ENCODE measurements at places on chromosomes 6 and 20.

DNA sequence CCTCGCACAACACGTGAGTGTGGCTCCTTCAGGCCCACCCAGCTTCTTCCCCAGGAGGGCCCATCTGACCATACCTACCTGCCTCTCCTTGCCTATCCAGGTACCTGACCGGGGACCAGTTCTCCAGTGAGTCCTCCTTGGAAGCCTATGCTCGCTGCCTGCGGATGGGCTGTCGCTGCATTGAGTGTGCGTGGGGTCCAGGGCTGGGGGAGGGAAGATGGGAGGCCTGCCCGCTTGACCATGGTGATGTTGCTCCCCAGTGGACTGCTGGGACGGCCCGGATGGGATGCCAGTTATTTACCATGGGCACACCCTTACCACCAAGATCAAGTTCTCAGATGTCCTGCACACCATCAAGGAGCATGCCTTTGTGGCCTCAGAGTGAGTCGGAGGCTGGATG, 26.5 kb downstream of the PLCG1 start:
- no peak for DNase-seq

DNA sequence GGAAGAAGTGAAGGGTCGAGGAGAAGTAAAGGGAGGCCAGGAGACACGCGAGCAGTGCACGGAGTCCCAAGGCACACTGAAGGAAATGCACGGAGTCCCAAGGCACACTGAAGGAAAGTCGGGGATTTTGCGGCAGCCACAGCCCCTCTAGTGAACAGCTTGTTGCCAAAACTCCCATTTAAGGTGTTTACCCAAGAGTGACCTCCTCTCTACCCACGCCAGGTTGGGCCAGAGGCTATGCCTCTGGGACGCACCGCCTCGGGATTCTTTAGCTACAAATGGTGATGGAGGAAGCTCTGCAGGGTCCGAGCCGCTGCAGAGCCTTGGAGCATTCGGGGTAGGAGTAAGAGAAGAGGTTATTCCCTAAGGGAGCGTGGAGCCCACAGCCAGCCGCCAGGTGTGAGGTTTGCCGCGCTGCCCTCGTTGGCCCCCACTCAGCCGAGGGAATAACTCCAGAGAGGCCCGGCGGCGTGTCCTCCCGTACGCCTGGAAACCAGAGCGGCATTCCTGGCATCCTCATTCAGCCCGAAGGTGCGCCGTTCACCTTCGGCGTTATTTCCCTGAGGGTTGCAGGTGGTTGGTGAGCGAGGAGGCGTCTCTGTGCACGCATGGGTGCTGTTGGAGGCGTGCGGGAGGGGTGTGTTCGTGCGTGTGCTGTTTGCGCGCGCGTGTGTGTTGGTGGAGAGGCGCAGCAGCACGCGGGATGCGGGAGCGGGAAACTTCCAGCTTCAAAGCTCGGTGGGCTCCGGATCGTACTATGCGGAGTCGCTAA, 3.4 kb upstream of the MAFB start:
- DNase-seq = no peak

- no peak for DNase-seq
These were observed 18.4 kb downstream of the UBE3D start for GRCh38 chr6:83047065-83047754.

DNA sequence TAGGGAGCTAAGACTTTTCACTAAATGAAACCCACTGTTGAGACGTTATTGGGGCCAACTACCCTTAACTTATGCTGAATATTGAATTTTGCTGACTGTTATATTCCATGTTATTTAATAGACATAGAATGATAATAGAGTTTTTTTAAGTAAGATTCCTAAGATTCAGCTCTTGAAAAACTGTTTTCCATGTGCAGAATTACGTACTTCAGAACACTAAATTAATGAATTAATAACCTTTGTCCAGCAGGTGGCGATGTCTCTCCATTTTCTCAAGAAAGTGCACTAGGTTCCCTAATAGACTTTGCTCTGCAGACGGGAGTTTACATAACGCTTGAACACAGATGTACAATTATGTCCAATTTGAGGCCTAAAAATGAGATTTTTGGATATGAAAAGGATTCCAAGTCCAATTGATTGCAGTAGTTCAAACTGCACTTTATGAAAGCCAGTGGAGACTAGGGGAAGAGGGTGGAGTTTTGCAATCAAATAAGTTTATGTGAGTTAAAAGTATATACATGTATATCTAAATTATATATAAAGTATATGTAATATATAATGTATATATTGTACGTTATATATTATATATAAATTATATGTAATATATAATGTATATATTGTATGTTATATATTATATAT, 282.1 kb downstream of the UST start:
- peak; percentile 76 for DNase-seq

- DNase-seq = no peak
These were observed 80.7 kb downstream of the HIVEP1 start for GRCh38 chr6:12092762-12093161.

DNA sequence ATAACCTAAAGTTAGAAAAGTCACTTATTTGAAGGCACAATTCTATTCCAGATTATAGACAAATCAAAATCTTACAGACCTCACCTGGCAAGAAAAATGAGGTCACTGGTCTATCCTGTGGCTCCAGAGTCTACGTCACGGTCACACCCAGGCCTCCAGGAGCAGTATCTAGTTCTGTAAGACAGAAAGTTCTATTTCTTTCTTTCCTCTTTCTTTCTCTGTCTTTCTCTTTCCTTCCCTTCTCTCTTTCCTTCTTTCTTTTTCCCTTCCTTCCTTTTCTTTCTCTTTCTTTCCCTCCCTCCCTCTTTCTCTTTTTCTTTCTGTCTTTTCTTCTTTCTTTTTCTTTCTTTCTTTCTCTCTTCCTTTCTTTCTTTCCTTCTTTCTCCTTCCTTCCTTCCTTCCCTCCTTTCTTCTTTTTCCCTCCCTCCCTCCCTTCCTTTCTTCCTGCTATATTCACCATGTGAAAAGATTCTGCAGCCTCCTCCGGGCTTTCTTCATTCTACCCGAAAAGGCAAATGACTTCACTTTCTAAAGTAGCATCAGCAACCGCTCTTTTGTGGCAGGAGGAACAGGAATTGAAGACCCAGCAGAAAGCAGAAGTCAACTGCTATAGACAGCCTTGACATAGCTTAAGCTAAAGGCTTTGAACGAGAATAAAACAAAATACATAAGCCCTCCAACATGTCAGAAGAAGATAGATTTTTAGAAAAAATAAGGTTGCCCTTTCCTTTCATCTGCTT, 83.9 kb upstream of the SIRPG start:
- no peak for DNase-seq

- no peak for DNase-seq
These were observed 37.2 kb downstream of the GTF2H5 start for GRCh38 chr6:158205169-158205944.

- DNase-seq = no peak
These were observed 47.1 kb upstream of the FAM184A start for GRCh38 chr6:119125576-119125975.

- DNase-seq = no peak
These were observed 28.1 kb upstream of the GJA10 start for GRCh38 chr6:89866024-89866678.

DNA sequence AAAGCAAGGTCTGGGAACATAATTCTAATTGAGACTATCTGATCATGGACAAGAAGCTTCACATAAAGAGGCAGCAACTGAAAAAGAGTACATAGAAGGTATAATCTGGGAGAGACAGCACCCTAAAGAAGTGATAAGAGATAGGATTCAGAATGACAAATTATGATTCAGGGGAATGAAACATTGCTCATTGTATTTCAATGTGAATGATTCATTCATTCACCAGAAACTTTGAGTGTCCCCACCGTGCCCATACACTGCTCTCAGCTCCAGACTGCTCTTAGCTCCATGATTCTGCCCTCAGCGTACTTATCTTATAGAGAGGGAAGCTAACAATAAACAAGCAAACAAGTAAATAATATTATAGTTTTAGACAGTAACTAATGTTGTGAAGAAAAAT, 329.3 kb upstream of the IRAK1BP1 start:
- DNase-seq = no peak

DNA sequence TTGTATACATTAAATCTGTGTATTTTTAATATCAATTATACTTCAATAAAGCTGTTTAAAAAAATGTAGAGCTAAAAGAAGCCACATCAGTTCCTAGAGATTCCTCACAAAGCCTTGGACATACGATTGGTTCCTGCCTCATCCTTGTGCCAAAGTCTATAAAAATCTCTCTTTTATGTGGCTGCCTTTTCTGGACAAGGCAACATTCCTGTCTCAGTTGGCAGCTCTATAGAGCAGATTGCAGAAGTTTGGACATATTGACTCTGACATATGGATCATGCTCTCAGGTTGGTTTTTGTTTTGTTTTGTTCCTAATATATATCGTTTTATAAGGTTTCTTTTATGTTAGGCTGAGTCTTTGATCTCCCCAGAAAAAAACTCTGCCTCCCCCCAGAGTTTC, 148.9 kb downstream of the MAFB start:
- no peak for DNase-seq

DNA sequence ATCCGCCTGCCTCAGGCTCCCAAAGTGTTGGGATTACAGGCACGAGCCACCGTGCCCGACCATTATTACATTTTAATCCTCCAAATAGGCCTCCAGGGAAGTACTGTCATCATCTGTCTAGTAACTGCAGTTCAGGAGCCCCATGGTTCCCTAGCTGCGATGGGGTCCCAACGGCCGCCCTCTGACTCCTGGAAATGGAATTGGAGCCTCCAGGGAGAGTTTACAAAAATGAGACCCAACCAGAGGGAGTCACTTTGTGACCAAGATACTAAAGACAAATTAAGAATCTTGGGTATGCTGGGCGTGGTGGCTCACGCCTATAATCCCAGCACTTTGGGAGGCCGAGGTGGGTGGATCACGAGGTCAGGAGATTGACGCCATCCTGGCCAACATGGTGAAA, 36.7 kb downstream of the TFAP2C start:
- no peak for DNase-seq

GRCh38 chr6:117298941-117299340, 33.6 kb downstream of the VGLL2 start:
- DNase-seq = no peak

- DNase-seq = no peak
These were observed 90.6 kb downstream of the PAX1 start for GRCh38 chr20:21796059-21796458.

DNA sequence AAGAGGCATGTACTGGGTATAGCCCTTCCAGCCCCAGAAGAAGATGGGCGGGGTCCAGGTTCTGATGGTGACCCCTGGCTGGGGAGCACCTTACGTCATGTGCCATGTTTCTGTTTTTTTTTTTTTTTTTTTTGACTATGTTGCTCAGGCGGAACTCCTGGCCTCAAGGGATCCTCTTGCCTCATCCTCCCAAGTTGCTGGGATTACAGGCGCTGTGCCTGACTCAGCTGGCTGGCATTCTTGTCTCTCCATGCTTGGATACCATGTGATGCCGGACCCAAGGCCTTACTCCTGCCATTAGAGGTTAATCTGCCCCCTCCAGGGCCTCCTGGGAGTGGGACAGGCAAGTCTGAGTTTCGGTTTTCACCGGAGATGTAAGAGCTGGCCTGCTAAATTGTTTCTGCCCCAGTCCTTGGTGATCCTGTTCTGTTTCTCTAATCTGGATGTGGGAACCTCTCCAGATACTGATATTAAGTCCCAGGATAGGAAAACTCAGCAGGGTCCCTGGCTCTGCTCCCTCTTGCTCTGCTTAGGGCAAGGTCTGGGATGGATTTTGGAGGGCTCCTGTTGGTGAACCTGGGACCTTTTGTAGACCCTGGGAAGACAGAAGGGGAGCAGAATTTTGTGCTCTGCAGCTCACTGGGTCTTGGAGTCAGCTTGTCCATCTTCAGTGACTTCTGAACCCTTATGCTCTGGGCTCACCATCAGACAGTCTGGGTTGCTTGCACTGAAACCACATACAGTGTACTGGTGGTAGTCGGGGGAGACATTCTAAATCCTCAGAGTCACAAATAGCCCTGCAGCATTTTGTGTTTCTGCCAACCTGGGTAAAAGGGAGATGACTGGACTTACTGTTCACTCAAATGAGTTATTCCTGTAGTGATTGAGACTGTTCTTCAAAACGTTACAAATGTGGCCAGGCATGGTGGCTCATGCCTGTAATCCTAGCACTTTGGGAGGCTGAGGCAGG, 45.1 kb downstream of the PTK7 start:
- no peak for DNase-seq

DNA sequence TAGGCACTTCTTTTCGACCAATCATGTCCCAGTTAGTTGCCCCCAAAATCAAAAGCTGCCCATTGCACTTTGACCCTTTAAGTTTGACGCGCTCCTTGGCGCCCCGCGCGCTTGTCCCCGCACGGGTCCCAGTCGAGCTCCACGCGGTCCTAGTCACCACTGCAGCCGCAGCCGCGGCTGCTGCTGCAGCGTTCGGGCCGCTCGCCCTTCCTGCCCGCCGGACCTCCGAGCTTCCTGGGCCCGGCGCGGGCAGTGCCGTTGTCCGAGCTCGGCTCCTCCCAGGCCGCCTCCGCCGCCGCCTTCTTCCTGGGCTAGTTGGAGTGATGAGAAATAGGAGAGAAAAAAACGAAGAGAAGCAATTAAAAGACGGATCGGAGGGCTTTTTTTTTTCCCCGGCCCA, 185.7 kb upstream of the COL21A1 start:
- no peak for DNase-seq

- DNase-seq = no peak
These were observed 298.1 kb upstream of the FOXQ1 start for GRCh38 chr6:1013656-1014430.

DNA sequence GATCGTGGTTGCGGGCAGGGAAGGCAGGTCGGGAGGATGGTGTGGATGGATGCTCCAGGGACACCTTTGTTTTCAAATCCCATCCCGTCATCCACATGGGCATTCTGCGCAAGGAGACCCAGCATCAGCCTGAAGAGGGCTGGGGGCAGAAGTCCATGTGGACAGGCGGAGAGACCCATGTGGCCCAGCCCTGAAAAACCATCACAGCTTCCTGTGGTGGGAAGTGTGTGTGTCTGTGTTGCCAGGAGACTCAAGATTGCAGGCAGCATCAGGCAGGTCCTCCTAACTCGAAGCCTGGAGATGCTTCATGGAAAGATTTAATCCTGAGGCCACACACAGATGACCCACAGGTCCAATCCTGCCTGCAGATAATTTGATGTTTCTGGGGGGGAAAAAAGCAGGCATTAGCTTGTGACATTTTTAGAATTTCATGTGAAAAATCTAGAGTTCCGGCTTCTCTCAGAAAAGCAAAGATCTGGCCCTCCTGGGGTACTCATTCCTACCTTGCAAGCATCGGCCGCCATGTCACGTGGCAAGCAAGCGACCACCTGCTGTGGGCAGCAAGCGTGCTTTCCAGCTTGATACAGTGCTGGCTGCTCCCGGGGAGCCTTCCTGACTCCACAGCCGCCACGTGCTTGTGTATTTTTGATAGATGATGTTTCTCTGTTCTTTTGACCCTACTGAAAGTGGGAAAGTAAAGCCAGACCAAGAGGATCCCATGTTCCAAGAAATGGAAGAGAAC, 25.8 kb downstream of the BCAS4 start:
- no peak for DNase-seq
